Lung (tissue), 17 donors: ENCODE measurements at places on chromosomes 7 and 10. TPM values are rescaled to one million over a fixed set of nuclear protein-coding genes. Genes with fewer than 3 reads are reported as not detected.

Gene PNLIPRP2
- 1.0 TPM for total RNA-seq

Gene PUS7
- 12.4 TPM for total RNA-seq

Gene ADARB2
- 0.49 TPM for total RNA-seq

Gene CYP2W1
- total RNA-seq: not detected

Gene SCART1
- 3.4 TPM for total RNA-seq

Gene RELN
- total RNA-seq: 3.3 TPM

Gene ASB10
- total RNA-seq: not detected

Gene CTNNA3
- 39.8 TPM for total RNA-seq

Gene HMX3
- total RNA-seq: not detected

Gene CYP3A4
- total RNA-seq: 0.37 TPM

Gene CARD11
- 3.2 TPM for total RNA-seq

Gene HOXA10
- not detected for total RNA-seq

Gene PAPOLB
- 0.25 TPM for total RNA-seq

Gene ZNF503
- total RNA-seq: 37.8 TPM
